ENCODE measurements at places on chromosomes 3 and 15. TPM values are rescaled to one million over a fixed set of nuclear protein-coding genes. Genes with fewer than 3 reads are reported as not detected.

The KLHL40 gene
- not detected for total RNA-seq

The EPHB3 gene
- total RNA-seq: 6.0 TPM

The GOLGA8R gene
- total RNA-seq: 0.80 TPM

The FGF12 gene
- 0.51 TPM for total RNA-seq
